Purkinje cell (primary cell): ENCODE measurements at places on chromosomes 11 and 22. TPM values are rescaled to one million over a fixed set of nuclear protein-coding genes. Genes with fewer than 3 reads are reported as not detected.

The OR6A2 gene
- polyA plus RNA-seq, result not detected in 2 replicates

The ACRV1 gene
- 0.56 and 2.2 TPM in 2 replicates for polyA plus RNA-seq

The TRIM51 gene
- not detected in 2 replicates for polyA plus RNA-seq

The MAJIN gene
- polyA plus RNA-seq, result 3.6 and 3.8 TPM in 2 replicates
